ENCODE measurements at places on chromosomes 2 and 18.
A peak's percentile ranks its signal among the peaks of the same experiment; 100 is the strongest.

GRCh38 chr2:206615417-206616089 is 26.7 kb upstream of the FAM237A start:
- no peak for DNase-seq

DNA sequence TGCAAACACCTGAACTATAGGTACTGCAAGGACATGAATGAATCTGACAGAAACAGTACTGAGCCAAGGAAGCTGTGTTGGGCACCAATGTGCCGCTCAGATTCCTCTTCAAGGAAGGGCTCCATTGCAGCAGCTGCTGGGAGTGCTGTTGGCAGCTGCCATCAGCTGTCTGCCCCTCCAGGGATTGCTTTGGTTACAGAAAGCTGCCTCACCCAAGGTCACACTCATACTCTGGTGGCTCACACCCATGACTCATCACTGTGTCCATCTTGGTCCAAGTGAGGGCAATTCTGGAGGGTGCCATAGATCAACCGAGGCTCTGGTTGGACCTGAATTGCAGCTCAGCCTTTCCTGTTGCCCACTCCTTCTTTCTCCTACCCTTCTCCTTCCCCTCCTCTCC is 24.4 kb upstream of the TRPM8 start:
- no peak for DNase-seq

GRCh38 chr2:213806125-213806726 is 522.0 kb downstream of the SPAG16 start:
- no peak for DNase-seq

DNA sequence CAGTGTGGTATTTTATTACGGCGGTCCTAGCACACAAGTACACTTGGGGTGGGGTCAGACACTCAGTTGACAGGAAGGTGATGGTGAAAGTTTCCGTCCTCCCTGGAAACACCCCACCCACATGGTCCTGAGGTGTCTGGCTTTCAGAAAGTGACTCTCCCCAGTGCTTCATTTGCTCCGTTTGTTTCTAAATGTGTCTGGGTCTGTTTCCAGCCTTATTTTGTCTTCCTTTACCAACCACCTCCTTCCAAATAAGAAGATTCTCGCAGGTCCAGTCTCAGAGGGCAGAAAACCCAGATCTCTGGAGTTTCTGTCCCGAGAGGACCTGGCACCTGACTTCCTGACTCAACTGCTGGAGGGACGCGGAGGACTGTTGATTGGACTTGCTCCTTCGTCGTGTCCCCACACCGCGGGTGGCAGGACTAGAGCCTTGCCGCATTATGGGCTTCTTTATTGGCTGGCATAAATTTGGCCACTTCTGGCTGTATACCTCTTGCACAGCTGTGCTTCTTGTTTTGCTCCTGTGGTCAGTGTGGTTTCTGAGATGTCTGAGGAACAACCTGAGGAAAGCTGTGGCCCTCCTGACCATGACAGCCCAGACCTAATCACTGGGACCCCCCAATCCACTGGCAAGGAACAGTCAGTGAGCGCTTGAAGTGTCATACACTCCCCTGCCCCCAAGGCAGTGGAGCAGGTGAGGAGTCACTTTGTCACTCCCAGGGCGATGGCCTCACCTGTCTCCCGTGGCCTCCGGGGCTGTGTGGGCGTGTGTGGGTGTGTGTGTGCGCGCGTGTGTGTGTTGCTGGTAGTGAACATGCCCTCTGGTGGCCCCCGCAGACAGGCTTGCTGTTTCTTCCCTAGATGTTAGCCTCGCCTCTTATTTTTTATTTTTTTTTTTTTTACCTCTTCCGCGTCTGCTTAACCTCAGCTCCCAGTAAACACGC is 45.6 kb downstream of the MEX3C start:
- peak; percentile 83 for DNase-seq

DNA sequence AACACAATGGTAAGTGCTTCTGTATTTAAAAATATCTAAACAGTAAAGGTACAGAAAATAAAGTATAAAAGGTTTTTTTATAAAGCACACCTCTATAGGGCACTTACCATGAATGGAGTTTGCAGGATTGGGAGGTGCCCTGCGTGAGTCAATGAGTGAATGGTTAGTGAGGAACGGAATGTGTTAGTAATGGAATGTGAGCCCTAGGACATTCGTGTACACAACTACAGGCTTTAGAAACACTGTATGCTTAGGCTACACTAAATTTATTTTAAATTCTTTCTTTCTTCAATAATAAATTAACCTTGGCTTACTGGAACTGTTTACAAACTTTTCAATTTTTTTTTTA is 337.9 kb upstream of the SLC39A10 start:
- no peak for DNase-seq

GRCh38 chr18:46048641-46049040 is 23.4 kb downstream of the PSTPIP2 start:
- no peak for DNase-seq

DNA sequence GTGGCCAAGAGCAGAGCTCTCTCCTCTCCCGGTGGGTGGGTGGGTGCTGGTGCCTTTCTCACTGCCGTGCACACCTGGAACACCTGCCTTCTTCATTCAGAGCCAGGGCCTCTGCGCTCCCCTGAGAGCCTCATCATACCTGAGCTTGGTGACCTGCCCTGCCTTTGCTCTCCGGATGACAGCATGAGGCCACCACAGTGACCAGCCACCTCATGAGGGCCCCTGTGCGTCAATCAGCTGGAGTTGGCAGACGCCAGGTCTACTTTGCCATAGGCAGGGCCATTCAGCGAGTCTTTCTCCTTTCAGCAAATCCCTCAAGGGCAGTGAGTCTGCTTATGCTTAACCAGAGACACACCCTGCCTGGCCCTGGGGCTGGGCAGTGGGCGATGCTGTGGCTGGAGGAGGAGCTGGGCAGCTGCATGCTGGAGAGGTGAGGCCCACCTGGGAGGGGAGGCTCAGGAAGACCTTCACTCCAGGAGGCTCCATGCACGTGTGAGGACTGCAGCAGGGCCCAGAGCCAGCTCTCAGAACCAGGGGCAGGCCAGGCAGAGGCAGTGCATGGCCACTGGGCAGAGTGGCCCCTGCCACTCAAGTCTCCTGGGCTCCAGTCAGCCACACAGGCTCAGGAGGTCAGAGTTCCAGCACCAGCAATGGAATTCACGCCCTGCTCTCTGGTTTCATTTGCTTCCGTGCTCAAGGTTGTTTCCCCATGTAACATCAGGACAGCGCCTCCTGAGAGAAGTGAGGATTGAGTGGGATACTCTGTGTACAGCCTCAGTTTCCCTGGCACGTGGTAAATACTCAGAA is 417.5 kb upstream of the MYT1L start:
- DNase-seq, result no peak

DNA sequence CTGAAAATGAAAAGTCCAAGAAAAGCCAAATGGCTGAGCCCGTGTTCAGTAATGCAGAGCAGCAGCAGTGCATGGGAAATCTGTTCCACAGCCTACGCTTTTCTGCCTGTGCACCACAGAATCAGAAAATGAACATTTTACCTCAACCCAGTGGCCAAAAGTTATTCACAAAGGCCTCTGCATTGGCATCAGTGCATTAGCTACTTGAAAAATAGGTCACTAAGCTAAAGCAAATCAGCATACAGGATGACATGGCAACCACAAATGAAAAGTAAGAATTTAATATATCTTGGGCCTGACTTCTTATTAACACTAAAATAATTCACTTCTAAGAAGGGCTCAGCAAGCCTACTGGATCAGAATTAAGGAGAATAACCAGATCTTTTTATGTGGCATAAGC is 1145.3 kb upstream of the CHAC2 start:
- DNase-seq, result no peak

DNA sequence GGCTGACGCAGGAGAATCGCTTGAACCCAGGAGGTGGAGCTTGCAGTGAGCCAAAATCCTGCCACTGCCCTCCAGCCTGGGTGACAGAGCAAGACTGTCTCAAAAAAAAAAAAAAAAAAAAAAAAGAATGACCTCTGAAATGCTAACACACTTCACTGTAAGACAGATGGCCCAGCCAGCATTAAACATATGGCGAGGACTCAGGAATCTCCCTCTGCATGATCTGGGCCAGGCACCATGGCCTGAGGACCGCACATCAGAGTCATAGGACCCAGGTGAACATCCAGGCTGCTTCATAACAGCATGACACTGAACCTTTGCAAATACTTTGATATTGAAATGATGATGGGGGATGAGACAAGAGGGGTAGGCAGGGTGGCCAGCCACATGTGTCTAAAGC is 56.1 kb upstream of the DNMT3A start:
- DNase-seq, result no peak

DNA sequence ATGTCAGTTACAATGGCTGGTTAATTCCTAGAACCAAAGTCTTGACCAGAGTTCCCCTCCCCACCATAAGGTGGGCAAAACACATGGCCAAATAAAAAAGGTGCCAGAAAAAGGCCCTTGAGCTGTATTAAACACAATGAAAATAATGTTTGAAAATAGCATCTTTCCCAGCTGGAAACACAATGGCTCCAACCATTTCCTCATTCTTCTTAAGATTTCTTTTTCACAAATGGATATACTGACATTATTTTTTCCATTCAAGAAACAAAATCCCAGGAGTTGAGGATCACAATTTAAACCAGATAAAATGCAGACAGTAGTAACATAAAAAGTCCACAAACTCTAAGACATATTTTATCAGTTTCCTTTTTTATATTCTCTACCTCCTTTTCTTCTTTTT is 143.8 kb downstream of the EXOC6B start:
- no peak for DNase-seq

DNA sequence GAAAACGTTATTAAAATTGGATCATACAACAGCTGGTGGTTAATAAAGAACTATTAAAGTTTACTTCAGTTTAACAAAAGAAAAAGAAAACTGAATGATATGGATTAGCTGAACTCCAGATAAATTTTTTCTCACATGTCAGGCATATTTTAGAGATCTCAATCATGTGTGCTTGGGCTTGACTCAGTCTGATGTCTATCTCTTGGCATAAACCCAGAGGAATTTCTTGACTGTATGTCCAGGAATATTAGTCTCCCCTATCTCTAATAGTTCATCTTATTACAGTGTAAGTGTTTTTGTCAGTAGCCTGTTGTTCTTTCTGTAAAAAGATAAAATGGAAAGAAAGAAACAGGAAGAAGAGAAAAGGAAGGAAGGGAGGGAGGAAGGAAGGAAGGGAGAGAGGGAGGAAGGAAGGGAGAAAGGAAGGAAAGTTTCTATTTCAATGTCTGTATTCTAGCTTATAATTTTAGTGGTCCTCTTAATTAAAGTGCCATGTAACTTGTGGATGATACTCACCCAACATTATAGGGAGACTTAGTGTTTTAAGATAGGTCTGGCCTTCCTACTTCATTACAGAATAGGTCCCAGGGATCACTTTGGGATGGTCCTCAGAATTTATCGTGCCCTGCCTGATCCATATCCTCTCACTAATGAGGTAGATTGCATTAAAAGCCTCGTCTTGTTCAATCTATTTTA is 99.7 kb upstream of the UGP2 start:
- DNase-seq, result no peak

DNA sequence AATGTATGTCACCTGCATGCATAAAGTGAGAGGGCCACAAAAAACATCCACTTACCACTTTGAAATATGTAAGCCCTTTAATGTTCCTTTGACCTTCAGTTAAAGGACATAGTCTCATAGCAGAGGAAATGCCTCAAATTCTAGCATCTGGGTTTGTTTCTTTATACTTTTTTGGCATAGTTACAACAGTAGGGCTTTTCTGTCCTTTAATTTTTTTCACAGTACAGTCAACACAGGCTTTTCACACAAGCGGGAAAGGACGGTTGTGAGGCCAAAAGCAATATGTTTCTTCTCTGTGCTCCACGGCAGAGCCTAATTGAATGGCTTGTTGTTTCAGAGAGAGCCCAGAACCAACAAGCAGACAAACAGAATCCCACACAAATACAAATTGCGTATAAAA is 57.6 kb downstream of the CRIM1 start:
- DNase-seq, result no peak

- DNase-seq, result no peak
These were observed 113.5 kb downstream of the PLEKHM3 start for GRCh38 chr2:207911856-207912255.

DNA sequence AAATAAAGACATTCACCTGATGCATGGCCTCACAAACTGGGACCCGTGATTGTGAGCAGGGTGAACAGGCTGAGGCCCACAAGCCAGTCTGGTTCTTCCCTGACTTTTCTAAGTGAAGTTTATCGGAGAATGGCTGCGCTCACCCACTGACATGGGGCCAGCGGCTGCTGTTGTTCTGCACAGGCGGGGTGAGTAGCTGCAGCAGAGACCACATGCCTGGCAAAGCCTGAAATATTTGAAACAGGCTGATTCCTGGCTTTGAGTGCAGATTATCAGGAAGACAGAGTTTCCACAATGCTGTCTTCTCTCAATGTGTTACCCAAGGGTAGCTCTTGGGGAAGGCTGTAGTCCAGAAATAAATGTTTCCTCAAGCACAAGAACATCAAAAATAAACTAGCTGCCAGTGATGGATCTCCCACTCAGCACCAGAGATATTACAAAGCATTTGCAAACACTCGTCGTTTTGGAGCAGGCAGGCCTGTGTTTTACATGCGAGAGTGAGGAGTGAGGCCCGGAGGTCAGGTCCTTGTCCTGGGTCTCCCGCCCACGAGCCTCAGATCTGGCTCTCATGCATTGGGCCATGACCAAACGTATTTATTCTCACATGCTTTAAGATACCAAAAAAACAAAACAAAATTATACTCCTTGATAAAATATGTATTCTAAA is 647.1 kb downstream of the GALR1 start:
- no peak for DNase-seq

DNA sequence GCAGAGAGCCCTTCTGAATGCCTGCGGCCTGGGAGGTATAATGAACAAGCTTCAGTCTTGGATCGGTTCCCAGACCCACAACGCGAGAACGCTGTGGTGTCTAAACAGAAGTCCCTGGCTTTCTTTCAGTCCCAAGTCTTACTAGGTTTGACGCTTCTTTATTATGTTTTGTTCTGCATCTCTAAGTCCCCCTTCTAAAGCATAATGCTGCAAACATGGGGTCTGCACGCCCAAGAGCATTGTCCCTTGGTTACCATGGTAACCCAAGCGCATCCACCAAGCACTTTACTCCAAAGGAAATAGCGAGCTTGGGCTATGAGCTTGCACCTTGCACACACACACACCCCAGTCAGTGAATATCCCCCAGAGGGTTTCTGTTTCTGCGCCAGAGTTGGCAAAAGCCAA is 193.7 kb downstream of the INO80D start:
- no peak for DNase-seq

- DNase-seq, result no peak
These were observed 7.4 kb downstream of the WDR43 start for GRCh38 chr2:28901841-28902240.

- no peak for DNase-seq
These were observed 251.0 kb upstream of the MGAT5 start for GRCh38 chr2:134002921-134003320.

GRCh38 chr2:129936334-129936934 is 43.0 kb upstream of the RAB6C start:
- no peak for DNase-seq

Measured in activated naive CD4-positive, alpha-beta T cell treated with anti-CD3 and anti-CD28 coated beads for 36 hours (primary cell).